ENCODE measurements at places on chromosomes 5 and 9.

DNA sequence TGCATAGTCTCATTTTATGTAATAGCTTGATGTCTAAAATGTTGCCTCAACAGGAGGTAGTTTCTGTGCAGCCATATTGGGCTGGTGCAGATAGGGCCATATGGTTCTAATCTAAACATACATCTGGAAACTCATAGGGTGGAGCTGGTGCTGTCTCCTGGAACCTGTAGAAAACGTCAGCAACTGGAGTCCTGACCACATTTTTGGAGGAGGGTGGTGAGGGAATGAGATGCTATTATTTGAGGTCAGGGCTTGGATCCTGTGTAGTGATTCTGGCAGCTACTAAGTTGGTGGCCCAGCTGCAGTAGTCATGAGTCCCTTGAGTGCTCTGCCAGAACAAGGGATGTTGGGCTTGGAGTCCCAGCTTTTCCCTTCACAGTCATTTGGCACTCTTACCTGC, 14.1 kb downstream of the MAN2A1 start:
- DNase-seq: no peak

DNA sequence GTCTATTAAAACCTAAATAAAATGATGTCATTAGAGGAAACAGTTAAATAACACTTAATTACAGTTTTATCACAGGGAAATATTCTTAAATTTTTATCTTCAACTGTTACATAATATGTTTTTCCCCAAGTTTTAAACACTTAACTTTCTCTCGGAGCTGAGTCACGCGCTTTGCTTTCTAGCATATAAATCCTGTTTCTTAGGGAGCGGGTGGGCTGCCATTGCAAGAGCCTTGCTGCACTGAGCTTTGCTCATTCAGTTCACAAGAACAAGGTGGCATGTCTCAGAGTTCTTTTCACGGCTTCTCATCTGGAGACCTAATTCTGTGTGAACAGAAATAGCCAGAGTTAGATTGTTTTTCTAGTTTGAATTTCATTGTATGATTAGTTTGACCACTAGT, 166.1 kb downstream of the ZSWIM6 start:
- DNase-seq: no peak

DNA sequence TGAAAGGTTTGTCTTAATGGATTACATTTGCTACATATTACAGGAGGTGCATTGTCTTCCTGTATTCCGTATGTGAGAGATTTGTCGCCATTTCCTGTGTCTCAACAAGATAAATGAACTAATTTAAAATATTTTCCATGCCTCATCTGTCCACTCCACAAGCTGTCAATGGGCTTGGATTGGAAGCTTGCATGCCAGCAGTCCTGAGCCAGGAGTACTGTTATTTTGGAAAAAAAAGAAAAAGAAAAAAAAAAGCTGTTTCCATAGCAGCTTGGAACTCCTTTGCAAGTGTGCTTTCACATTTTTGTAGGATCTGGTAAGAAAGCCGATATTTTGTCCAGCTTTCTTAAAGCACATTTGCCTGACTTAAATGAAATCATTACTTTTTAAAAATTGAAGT, 330.8 kb downstream of the KDM4C start:
- no peak for DNase-seq

- DNase-seq: no peak
These were observed 44.8 kb upstream of the EGFL7 start for GRCh38 chr9:136617746-136618579.

- DNase-seq: no peak
These were observed 1033.4 kb downstream of the TLE4 start for GRCh38 chr9:80605129-80605528.

- no peak for DNase-seq
These were observed 12.8 kb downstream of the NOTCH1 start for GRCh38 chr9:136532799-136533774.

DNA sequence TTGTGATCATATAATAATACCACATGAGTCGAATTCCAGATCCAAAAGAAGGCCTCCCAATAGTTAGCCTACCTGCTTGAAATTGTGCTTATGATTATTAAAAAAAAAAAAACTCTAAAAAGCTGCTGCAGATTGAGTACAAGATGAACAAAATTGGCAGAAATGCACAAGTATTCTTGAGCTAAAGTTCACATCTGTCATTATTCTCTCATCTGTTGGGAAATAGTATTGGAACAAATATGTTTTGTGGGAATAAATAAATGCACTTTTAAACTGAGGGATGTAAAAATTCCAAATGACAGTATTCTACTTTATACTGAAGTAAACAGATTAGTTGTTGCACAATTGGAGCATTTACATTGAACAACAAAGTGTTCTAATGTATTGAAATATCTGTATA, 15.7 kb downstream of the DAB2 start:
- DNase-seq: no peak

GRCh38 chr5:181069767-181070491, 29.9 kb downstream of the BTNL9 start:
- no peak for DNase-seq

DNA sequence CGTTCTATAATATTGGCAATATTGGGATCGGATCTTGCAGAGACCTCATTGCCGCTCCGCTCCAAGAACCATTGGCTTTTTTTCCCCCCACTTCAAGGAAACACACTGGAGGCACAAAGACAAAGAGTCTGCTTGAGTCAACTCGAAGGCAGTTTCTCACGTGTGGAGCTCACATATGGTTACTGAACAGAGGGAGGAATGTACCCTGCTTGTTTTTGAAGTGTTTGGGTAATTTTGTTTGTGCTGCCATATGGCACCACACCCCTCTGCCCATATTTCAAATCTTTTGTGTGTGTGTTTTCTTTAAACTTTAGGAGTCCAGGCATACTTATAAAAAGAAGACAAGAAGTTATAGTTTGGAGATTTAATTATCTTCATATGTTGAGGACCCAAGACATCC, 595.9 kb downstream of the DTWD2 start:
- no peak for DNase-seq

DNA sequence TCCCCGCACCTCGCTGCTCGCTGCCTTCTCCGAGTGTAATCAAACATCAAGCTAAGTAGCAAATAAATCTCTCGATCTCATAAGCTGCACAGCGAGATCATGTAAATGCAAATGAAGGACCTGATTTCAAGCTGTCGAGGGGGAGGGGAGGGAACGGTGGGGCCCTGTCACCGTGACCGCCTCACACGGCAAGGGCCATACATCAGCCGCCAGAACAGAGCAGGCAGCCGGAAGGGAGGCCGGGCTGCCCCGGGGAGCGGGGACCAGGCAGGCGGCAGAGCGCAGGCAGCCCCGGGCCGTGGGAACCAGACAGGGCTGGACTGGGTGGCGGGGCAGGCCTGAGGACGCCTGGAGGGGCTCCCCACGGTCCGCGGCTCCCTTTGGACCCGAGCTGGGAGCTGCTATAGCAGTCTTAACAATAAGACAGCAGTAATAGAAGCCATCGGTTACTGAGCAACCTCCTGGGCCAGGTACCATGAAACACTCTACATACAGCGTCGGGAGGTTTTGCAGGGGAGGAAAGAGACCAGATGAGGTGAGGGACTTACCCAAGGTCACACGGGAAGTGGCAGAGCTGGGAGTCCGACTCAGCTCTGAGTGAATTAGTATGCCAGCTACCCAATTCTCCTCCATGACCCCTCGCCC, 76.8 kb downstream of the CFAP77 start:
- no peak for DNase-seq

- no peak for DNase-seq
These were observed 192.9 kb downstream of the PIK3R1 start for GRCh38 chr5:68408345-68408871.

GRCh38 chr5:165620394-165620793, 2115.0 kb downstream of the MAT2B start:
- DNase-seq: no peak

DNA sequence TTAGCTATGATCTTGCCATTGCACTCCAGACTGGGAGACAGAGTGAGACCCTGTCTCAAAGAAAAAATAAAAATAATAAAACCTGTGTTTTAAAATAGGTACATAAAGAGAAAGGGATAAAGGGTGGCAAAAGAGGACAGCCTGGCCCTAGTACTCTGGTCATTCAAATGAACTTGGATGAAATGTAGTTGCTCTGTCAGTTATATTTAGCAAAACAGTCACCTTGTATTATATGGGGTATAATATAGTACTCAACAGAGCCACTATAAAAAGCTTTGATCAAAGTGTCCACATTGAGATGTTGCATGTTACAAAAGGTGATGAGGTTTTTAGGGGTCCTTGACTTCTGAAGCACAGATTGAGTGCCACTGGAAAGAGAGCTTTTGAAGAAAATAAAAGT, 61.1 kb upstream of the EQTN start:
- no peak for DNase-seq

GRCh38 chr5:104088876-104089778, 526.5 kb upstream of the NUDT12 start:
- no peak for DNase-seq

DNA sequence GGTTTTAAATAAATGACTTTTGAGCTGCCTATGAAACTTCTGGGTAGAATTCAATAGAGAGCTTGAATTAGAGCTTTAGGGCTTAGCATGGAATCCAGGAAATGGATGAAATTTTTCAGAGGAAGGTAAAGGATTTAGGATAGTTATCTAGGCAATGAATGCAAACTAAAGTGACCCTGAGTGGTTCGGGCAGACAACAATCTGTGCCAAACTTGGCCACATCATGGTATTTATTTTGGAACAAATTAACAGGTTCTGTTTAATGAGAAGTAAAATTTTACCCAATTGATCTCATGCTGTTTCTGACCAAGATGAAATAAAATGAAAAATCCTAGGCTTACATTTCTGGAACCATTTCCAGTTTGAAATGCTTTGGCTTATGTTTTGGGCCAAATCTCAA, 934.4 kb downstream of the MAT2B start:
- DNase-seq: no peak

DNA sequence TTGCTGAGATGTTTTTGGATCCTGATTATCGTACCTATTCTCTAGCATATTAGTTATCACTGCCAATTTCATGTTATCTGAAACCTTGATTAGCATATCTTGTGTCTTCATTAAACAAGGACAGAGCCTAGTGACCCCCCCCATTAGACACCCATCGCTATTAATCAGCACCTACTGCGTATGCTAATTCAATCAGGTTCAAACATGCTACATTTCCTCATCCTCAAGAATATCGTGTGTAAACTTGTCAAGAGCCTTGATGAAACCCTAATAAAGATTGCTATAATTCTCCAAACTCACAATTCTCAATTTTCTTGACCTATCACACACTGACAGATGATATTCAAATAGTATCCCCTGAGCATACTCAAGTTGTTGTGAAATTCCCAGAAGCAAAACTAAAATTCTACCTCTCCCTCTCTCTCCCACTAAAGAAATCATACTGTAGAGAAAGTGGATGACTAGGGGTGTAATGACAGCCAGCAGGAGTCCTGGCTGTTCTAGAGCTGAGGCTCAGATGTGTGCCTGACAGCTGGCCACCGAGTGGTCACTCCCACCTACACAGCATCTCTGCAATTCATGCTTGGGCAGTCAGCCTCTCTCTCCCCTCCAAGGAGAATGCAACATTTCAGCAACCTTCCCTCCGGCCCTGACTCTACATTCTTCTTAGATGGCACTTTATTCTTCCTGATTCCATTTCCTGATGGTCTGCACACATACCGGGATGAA, 9.2 kb upstream of the ZNF354A start:
- DNase-seq: no peak

GRCh38 chr5:75234251-75234650, 2.4 kb downstream of the ANKRD31 start:
- DNase-seq: no peak

DNA sequence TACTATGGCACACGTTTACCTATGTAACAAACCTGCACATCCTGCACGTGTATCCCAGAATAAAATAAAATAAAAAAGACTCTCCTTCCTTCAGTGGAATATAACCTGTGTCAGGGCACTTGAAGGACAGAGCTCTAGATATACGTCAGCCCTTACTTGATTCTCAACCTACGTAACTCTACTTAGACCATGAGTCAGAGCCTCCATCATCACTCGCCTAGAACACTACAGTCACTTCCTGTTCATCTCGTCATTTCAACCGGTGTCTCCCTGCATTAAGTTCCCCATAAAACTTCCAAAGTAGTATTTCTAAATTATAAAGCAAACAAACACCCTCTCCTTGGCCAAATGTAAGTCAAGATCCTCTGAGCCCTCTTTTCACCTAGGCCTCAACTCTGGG, 243.5 kb upstream of the CCNG1 start:
- DNase-seq: no peak

- DNase-seq: no peak
These were observed 29.4 kb upstream of the LIFR start for GRCh38 chr5:38585816-38586215.

DNA sequence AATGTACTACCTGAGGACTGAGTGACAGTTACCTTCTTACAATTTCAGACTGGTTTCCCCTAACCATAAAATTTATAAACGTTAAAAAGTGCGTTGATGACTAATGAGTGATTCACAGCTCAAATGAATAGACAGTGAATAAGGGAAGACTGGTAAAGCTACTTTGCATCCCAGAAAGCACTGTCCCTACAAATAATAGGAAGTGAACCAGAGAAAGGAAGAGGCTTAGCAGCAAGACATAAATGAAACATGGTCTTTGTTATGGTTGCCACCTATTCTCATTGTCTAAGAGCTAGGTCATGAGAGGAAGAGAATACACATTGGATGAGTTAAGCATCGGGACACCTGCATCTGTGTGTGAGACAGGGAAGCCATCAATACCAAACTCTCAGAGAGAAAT, 849.2 kb downstream of the TAF11L14 start:
- no peak for DNase-seq

DNA sequence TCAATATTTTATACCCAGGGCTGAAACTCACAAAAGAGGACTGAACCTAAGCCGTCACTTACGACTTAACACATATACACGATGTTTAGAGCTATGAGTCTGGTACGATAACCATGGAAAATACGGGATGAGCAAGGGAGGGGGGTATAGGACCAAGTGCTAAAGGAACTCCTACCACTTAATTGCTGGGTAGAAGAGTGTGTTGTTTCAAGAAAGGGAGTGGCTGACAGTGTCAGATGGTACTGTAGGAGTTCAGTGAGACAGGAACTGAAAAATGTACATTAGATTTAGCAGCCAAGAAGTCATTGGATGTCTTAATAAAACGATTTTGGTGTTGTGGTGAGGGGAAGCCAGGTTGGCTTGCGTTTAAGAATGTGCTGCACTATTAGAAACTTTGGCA, 21.6 kb downstream of the SLC12A2 start:
- DNase-seq: no peak

DNA sequence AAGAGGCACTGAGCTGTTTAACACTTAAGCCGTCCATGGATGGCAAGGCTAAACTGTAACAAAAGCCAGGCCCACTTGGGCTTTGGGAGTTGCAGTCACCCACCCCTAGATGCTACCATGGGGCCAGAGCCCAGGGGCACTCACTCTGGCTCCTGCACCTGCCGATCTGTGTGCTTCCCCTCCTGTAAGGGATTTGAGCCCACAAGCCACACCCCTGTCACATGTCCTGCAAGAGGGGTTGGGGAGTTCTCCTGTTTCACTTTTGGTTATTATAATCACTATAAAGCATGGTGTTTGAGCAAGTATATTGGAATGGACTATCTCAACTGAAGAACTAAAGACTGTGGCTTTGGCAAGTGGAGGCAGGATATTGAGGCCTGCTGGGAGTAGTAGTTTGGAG, 14.0 kb upstream of the GPR151 start:
- no peak for DNase-seq
